ENCODE measurements at places on chromosomes 7 and 10.

- DNase-seq, result no peak
Observed at GRCh38 chr10:61959814-61960213, 58.3 kb downstream of the ARID5B start.

DNA sequence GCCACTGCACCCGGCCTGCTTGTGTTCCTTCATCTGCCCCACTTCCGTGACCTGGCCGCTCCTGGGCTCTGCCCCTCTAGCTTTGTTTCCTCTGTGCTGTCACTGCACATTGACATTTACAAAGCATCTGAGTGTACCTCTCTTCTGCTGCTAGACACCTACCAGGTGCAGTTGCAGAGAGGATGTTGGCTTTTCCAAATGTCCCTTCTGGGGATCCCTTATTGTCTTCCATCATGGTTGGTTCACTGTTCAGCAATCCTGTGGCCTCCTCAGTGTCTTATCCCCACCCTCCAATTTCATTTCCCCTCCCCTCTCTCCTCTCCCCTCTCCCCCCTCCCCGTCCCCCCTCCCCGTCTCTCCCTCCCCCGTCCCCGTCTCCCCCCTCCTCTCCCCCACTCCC, 13.8 kb downstream of the VWA2 start:
- no peak for DNase-seq

- DNase-seq, result peak; percentile 66
Observed at GRCh38 chr10:20622531-20623211, 274.4 kb downstream of the NEBL start.

- DNase-seq, result no peak
Observed at GRCh38 chr7:27410812-27411544, 168.4 kb downstream of the EVX1 start.

DNA sequence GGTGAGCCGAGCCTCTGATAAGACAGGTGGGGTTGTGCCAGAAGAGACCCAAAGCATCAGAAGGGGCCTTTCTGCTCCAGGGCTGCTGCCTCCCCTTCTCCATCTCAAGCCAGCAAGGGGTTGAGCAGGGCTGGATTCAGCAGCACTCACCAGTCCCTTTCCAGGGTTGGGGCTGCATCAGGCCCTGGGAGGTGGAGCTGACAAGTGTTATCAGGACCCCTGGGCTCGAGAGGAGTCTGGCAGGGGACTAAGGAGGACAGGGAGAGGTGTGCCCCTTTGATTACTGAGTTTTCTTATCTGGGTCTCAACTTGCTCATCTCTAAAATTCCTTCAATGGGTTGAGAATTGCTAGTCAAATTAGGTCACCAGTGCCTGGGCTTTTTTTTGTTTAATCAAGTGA, 17.8 kb downstream of the ARHGAP22 start:
- no peak for DNase-seq

GRCh38 chr7:157005456-157006204, 4.8 kb downstream of the MNX1 start:
- no peak for DNase-seq

- DNase-seq, result no peak
Observed at GRCh38 chr10:98339799-98340198, 71.8 kb upstream of the LOXL4 start.

DNA sequence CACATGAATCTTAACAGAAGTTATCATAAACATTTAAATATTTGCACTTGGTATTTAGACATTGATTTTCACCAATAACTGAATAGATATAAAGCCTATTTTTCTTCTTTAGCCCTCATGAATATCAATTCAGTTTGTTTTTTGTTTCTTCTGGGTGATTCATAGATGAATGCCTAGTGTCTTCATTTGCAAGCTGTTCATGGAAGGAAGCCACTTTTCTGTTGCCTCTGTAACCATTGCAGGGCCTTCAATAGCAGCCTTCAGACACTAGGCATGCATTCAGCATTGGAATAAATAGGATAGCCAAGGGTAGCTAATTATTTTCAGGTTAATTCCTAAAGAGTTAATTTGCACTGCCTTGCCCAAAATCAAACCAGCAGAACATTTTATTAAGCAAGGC, 375.3 kb downstream of the DPP6 start:
- no peak for DNase-seq

GRCh38 chr7:70614237-70615045, 517.5 kb upstream of the GALNT17 start:
- DNase-seq, result peak; percentile 84

GRCh38 chr10:120473593-120473992, 16.6 kb downstream of the PLPP4 start:
- DNase-seq, result no peak

GRCh38 chr7:11005202-11005601, 31.5 kb downstream of the PHF14 start:
- DNase-seq, result no peak

- no peak for DNase-seq
Observed at GRCh38 chr7:69596723-69597277, 1.5 kb upstream of the AUTS2 start.

- no peak for DNase-seq
Observed at GRCh38 chr10:111475720-111476119, 398.9 kb downstream of the ADRA2A start.

DNA sequence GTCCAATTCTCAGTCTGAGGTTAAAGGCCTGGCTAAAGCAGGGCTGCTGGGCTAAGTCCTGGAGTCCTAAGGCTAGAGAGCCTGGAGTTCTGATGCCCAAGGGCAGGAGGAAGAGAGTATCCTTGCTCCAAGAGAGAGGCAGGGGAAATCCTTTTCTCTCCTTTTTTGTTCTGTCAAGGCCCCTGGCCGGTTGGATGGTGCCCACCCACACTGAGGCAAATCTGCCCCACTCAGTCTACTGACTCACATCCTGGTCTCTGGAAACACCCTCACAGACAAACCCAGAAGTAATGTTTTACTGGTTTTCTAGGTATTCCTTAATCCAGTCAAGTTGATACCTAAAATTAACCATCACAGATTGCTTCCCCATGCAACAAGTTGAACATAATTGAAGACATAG, 23.0 kb downstream of the ZNF518A start:
- no peak for DNase-seq

GRCh38 chr10:69446650-69447151, 4.6 kb upstream of the TSPAN15 start:
- peak; percentile 49 for DNase-seq

DNA sequence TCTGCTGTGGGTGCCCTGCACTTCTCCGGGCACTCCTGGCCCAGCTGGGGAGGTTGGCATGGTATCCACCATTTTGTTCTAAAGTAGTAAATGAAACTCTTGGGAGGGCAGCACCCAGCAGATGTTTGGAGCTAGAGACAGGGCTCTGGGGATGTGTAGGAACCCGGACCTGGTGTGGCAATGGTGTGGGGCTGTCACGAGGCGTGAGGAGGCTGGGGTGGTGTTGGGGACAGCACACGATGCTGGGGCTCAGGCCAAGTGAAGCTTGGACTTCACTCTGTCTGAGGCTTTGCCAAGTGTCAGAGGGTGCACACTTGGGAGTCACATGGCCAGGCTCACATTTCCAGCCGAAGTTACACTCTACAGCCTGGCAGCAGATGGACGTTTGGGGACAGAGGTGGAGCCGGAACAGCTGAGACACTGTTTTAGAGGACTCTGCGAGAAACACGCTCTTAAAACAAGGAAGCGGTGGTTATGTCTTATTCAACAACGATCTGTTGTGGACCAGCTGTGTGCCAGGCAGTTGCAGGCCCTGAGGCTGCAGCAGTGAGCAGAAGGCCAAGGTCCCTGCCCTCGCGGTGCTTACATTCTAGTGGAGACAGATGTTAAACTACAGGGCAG, 118.2 kb downstream of the CUX1 start:
- no peak for DNase-seq

- DNase-seq, result no peak
Observed at GRCh38 chr7:19080093-19080492, 37.3 kb downstream of the TWIST1 start.

- no peak for DNase-seq
Observed at GRCh38 chr10:78278058-78278404, 244.4 kb downstream of the RPS24 start.

GRCh38 chr7:33237036-33237435, 107.7 kb downstream of the BBS9 start:
- DNase-seq, result no peak

DNA sequence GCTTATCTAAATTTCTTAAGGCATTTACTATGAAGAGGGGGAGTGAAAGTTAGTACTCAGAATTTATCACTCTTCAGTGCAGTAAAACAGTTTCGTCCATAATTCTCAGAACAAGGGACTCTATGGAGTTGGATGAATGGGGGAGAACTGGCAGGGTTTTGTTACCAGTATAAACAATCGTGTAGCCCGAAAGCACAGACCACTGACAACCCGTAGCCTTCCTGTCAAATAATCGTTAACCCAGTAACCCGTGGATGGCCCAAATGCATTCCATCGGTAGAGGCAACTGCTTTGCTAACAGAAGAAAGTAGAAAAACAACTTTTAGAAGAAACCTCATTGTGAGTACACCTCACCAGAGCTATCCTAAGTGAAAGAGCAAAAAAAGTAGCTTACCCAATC, 583.9 kb downstream of the NXPH1 start:
- no peak for DNase-seq

- no peak for DNase-seq
Observed at GRCh38 chr10:25263931-25264330, 89.1 kb downstream of the GPR158 start.

GRCh38 chr10:50648089-50648934, 24.6 kb upstream of the SGMS1 start:
- DNase-seq, result no peak

DNA sequence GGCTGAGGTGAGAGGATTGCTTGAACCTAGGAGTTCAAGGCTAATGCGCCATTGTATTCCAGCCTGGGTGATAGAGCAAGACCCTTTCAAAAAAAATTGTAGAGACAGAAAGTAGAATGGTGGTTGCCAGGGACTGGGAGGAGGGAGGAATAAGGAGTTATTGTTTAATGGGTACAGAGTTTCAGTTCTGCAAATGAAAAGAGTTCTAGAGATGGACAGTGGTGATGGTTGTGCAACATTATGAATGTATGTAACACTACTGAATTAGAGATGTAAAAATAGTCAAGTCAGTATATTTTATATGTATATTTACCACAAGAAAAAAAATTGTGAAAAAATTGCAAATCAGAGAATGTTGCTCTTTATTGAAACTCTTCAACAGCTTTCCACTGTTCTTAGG, 266.5 kb upstream of the NPY start:
- DNase-seq, result no peak

GRCh38 chr7:84663224-84663623, 468.6 kb upstream of the SEMA3A start:
- DNase-seq, result peak; percentile 43

GRCh38 chr10:101967713-101968112, 88.3 kb downstream of the ARMH3 start:
- no peak for DNase-seq

GRCh38 chr7:85823396-85824080, 636.7 kb upstream of the SEMA3D start:
- DNase-seq, result peak; percentile 2

DNA sequence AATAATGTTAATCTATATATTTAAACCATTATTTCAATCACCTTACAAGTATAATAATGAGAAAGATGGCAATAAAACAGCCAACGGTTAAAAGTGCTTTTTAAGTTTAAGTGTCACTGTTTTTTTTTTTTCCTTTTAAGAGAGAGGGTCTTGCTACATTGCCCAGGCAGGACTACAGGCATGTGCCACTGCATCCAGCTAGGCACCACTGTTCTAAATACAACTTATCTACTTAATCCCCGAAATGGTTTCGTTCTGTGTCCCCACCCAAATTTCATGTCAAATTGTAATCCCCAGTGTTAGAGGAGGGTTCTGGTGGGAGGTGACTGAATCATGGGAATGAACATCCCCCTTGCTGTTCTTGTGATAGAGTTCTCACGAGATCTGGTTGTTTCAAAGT, 49.7 kb downstream of the TNPO3 start:
- DNase-seq, result no peak

GRCh38 chr10:43904844-43905243, 256.2 kb upstream of the ZNF32 start:
- no peak for DNase-seq

GRCh38 chr10:21349912-21350286, 175.6 kb downstream of the SKIDA1 start:
- no peak for DNase-seq

DNA sequence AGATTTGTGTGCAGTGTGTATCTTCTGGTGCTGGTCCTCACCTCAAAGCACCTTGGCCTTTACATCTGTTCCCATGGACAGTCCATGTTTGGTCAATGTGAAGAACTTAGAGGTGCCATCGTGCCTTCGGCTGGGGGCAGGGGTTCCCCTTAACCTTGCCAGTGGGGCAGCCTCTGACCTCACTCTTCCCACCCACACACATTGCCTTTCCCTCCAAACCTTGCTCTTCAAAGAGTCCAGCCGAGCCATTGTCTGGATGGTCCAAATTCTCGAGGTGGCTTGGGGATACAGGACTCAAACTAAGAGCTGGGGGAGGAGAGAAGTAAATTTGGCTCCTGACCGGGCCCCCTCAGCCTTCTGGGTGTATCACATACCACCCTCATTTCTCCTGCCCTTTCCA, 76.2 kb upstream of the HABP2 start:
- DNase-seq, result no peak

- DNase-seq, result no peak
Observed at GRCh38 chr7:77447616-77448015, 31.5 kb upstream of the GSAP start.

- no peak for DNase-seq
Observed at GRCh38 chr10:112584276-112584675, 137.3 kb downstream of the VTI1A start.

DNA sequence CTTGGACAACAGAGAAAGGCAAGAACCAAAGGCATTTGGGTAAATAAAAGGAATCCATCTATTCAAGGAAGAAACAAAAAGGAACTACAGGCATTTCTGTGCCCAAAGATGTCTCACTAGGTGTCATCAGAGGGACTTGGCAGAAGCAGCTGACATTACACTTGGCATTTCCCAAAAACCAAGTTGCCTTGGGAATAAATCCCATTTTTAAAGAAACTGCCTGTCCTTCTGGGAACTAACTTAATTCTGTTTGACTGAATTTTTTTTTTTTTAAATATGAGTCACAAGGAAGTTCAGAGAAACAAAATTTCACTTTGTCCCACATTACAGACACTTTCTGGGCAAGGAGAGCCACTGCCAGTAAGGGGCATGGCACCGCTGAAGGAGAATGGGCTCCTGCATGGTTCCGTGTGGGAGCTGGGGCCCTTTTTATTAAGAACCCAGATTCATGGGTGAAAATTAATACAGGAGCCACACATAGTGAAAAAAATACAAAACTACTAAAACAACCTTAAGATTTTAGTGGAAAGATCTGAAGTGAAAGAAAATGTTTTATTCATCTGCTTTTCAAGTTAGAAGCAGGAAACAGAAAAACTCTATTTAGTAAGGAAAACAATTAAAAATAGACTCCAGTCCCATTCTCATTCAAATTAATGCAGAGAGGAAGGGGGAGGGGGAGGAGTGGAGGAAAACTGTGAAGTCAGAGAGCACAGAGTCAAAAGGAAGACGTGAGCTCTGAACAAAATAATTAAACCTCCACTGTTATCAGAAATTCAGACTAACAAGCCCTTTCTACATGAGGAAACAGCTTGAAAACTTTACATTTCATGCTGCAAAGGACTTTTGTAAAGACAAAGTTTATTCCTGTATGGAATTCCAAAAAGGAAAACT, 118.4 kb upstream of the PDLIM1 start:
- DNase-seq, result peak; percentile 19

- peak; percentile 48 for DNase-seq
Observed at GRCh38 chr10:114943000-114943399, 5.0 kb downstream of the TRUB1 start.

- DNase-seq, result no peak
Observed at GRCh38 chr7:157970744-157971143, 616.9 kb downstream of the PTPRN2 start.

- DNase-seq, result no peak
Observed at GRCh38 chr7:149175150-149175549, 20.2 kb upstream of the ZNF282 start.

- no peak for DNase-seq
Observed at GRCh38 chr7:30202671-30203070, 67.9 kb downstream of the MTURN start.

- DNase-seq, result no peak
Observed at GRCh38 chr7:122556873-122557542, 141.9 kb downstream of the RNF133 start.

All from umbilical cord (tissue), 2 donors.